ENCODE measurements at places on chromosomes 1 and 21.

DNA sequence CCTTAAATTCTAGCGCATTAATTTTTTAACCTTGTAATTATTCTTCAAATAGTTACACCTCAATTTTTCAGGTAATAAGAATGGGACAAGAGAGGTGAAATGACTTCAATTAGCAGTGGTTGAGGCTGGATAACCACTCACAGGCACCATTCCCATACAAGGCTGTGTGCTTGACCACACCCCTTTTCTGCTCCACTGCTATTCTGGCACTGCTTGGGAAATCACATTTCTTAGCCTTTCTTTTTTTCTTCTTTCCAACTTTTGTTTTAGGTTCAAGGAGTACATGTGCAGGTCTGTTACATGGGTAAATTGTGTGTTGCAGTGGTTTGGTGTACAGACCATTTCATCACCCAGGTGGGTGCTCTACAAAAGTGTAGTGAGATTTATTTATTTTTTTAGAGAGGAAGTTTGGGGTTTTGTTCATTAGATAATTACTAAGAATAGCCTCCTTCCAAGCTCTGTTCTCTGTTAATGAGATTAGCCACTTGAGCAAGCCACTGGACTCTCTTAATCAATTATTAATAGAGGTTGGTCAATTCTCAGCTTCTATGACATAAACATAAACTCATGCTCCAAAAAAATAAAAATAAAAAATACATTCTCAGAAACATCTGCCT lies 14.4 kb downstream of the ILDR2 start:
- DNase-seq, result no peak

DNA sequence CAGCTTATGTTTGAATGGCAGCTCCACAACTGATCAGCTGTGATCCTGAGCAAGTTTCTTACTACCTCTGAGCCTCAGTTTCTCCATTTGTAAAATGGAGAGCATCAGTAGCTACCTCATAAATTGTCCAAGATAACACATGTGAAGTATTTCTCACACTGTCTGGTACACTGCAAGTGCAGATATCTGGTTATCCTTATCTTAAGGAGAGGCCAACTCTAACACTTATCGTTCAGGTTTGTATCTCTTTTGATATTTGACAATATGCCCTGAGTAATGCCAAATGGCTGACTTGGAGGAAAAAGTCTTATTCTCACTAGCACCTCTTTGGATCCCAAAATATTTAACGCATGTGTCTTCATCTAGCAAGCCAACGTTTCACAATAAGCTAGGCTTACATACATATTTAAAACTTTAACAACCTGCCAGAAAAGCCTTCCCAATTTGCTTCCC lies 2.7 kb downstream of the CSRP1 start:
- no peak for DNase-seq

- DNase-seq, result no peak
These were observed 7.7 kb downstream of the CNIH3 start for GRCh38 chr1:224623743-224624333.

GRCh38 chr1:223712850-223713474 lies 623 bp downstream of the CAPN2 start:
- DNase-seq, result peak; percentile 90

GRCh38 chr1:91589437-91589836 lies 88.8 kb downstream of the CDC7 start:
- DNase-seq, result no peak

- no peak for DNase-seq
These were observed 387.2 kb downstream of the NCAM2 start for GRCh38 chr21:21385404-21385803.

DNA sequence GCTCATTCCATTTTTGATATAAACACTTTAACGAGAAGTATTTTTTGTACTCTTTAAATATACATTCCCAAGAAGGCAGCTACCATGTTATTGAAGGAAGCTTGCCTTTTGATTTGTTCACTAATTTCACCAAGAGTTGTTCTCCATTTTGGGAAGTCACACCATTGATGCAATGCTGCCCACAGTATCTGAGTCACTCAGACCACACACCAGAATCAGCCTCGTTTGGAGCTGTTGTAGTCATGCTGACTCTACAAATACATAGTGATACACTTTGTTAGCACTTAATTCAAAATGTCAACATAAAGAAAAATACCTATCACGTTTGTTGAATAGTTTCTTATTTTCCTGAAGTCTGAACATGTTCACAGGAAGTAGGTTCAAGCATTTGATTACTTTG lies 78.7 kb downstream of the PAPPA2 start:
- DNase-seq, result no peak

DNA sequence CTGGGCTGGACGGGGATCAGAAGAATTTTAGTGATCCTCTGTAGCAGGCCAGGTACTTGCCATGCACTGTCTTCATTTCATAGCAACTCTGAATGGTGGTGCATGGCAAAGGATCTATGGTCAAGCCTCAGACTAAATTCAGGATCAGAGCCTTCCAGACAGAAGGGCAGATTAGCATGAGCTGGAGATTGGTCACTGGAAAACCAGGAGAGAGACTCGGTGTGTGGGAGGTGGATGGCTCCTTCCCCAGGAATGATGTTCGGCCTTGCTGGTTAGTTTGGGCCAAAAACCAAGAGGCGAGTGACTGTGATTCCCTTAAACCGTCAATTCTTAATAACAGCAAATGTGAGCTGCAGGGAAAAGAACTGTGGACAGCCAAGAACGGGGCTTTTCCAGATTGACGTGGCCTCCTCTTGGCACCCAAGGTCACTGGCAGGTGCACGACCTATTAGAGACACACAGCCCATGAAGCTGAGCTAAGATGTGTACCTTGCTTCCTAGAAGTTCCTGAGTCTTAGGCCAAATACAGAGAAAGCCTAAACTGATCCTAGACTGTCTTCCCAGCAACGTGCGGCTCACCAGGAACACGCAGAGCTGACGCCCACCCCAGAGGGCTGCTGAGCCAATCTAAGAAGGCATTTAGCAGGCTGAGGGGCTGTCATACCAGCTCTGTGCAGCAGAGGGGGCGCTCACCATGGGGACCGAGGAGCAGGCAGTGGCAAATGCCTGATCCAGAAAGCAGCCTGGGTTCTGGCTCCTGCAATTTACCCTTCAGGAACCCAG lies 18.5 kb downstream of the ALDH4A1 start:
- DNase-seq, result peak; percentile 94

GRCh38 chr1:200351826-200352549 lies 57.8 kb downstream of the ZNF281 start:
- DNase-seq, result no peak

DNA sequence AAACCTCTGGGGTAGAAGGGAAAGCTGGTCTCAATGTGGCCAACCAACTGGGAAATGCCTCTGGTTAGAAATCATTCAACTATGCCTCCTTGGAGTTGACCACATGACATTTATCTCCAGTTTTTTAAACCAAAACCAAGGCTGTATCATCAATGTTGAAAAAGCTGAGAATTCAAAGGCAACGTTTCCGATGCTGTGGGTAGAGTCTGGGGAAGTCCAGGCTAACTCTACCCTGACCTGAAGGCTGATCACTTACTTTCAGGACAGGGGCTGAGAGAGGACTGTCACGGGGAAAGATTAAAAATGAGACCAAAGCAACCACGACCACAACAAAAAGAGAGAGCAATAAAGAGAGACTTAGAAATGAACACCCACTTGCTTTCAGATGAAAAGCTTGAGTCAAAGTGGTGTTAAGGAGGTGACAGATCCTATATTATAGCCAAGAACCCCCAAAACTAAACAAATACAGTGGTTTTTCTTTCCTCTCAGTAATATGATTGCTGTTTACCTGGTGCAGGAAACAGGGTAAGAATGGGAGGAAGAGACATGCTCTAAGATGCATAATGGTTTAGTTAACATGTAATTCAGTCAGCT lies 90.8 kb upstream of the TNFSF4 start:
- DNase-seq, result no peak

- no peak for DNase-seq
These were observed 68.2 kb downstream of the FNBP1L start for GRCh38 chr1:93516164-93516563.

GRCh38 chr1:115144176-115144575 lies 54.9 kb upstream of the TSPAN2 start:
- no peak for DNase-seq

- DNase-seq, result no peak
These were observed 73.8 kb downstream of the BCAR3 start for GRCh38 chr1:93607814-93608186.

DNA sequence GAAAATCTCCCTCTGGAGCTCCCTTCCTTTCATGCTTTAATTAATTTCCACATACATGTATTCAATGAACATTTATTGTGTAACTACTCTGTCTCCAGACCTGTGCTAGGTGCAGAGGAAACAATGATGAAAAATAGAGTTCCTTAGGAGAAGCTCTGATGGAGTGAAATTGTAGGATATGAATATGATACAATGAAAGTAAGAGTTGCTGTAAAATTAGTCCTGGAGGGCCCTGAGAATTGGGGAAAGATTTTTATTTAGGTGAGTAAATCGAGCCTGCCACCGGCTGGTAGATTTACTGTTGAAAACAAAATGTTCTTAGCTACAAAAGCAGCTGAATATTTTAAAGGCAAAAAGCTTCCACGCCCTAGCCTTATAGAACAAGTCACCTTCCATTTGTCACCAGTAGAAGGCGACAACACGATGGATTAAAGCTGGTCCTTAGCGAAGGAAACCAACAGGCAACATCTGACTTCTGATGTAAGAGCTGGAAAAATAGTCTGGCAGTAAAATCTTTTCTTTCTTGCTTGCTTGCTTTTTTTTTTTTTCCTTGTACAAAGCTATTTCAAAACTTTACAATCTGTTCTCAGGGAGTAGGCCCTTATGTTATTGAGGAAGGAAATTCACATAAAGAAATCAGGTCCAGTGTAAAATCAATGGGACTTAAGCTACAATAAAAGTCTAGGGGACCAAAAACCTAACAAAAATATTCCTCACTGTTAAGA lies 82.0 kb upstream of the ROR1 start:
- DNase-seq, result peak; percentile 75
